M059J (cell line): ENCODE measurements at places on chromosomes 13 and 19. TPM values are rescaled to one million over a fixed set of nuclear protein-coding genes. Genes with fewer than 3 reads are reported as not detected.

DNA sequence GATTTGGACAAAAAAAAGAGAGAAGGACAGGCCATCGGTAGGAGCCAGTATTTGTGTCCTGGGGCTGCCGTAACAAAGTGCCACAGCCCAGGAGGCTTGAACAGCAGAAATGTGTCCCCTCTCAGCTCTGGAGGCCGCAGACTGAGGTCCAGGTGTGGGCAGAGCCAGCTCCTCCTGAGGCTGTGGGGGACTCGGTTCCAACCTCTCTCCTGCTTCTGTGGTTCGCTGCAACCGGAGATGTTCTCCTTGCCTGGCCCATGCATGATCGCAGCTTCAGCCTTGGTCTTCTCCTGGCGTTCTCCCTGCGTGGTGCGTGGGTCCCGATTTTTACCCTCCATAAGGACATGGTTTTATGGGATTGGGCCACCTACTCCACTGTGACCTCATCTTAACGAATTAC lies 85.9 kb upstream of the SOX1 start:
- no peak for DNase-seq

ACP5 gene
- total RNA-seq, result 0.39 and 0.76 TPM in 2 replicates

KCTD12 gene
- 2.9 and 3.9 TPM in 2 replicates for total RNA-seq

DNA sequence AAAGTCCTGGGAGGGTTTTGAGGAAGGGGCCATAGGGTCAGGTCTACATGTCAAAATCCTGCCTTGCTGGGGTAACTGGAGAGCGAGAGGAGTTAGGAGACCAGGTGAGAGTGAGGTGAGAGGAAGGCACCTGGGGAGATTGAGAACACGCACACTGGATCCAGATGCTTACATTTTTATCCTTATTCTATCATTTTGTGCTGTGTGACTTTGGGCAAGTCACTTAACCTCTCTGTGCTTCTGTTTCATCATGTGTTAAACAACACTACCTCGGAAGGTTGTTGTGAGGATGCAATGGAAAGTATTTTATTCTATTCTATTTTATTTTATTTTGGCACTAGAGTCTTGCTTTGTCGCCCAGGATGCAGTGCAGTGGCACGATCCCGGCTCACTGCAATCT lies 3.5 kb downstream of the C19orf81 start:
- DNase-seq, result no peak

- DNase-seq, result peak; percentile 74
Measured at GRCh38 chr19:44722131-44723121, 23.5 kb downstream of the CEACAM16 start.

ZNF563 gene
- 0.42 and 5.0 TPM in 2 replicates for total RNA-seq

DNA sequence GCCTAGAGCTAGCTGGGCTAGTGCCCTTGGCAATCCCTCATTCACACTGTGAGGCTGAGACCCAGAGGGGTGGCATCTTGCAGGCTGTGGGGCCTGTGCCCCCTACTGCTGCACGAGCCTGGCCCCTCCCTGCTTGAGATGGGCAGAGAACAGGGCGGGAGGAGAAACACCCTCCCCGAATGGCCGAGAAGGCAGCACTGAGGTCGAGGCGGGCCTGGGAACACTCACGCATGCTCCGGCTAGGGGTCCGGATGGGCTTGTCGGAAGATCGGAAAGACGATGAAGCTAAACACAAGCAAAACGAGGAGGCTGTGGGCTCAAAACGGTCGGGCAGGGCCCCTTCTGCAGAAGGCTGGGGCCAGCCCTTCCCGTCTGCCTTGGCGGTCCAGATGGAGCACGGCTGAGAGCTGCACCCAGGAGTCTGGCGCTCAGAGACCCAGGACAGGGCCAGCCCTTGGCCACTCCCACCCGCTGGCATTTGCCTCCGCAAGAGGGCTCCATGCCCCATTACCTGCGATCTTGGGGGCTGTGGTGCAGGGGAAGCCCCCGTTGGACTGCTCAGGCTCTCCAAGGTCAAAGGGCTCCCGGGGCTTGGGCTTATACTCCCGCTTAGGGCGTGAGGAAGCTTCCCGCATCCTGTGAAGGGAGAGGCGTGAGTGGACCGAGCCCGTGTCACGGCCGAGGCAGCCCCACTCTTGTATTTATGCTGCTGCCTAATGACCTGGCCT lies 18.9 kb downstream of the MPND start:
- DNase-seq, result no peak

GPALPP1 gene
- 13.4 and 25.8 TPM in 2 replicates for total RNA-seq

DOCK9 gene
- 10.0 and 25.0 TPM in 2 replicates for total RNA-seq

ZNF302 gene
- 10.7 and 14.8 TPM in 2 replicates for total RNA-seq

DNA sequence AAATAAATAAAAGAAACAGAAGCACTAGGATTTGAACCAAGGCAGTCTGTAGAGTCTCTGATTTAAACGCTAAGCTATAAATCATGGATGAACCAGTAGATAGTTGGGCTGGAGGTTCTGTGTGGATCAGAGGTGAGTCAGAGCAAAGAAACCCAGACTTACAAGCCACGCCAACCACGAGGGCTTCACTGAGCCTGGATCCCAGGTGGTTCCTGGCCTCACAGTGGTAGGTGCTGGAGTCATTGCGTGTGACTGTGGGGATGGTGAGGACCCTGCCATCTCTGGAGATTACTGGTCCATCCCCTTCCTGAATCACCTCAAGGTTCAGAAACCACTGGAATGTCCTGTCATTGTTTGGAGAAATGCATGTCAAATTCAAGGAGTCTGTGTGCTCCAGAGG lies 19.3 kb upstream of the CEACAM20 start:
- DNase-seq, result peak; percentile 98

POLR2I gene
- 90.4 and 115 TPM in 2 replicates for total RNA-seq

DNA sequence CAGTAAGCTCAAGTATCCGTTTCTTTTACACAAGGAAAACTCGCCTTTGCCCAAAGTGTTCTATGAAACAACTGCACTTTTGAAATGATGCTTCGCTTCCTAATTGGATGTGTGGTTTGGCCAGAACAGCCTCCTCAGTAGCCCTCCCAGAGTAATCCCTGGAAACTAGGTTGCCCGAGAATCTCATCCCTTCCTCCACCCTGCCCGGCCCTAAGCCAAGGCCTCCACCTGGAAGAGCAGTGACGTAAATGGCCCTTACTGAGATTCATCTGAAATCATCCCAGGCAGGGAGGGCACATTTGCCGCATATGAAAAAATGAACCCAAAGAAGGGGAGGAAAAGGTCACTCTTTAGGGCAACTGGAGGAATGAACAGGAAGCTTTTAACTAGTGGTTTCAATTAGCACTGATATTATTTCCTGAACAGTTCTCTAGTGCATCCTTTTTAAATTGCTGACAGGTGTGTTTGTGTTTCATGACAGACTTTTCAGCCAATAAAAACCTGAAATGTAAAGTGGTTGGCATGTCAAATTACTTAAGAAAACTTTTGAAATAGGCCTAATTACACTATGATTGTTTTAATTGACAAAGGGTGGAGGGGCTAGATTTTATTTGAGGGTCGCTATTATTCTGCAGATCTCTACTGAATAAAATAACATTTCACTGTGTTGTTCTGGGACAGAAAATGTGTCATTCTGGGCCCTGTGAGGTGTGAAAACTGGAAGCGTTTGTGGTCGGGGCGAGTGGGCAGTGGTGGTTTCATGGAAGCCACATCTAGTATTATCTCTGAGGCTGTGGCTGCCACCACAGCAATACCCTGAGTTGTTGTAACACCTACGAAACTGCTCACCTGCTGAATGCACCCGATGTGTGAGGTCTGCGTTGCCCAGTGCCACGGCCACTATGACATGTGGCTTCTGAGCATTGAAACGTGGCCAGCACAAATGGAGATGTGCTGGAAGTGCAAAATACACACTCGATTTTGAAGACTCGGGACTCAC lies 112.1 kb downstream of the ZIC5 start:
- DNase-seq, result no peak

GRCh38 chr13:35292329-35292728 lies 184.2 kb downstream of the MAB21L1 start:
- DNase-seq, result no peak

GRCh38 chr13:29323954-29324353 lies 271.5 kb downstream of the SLC7A1 start:
- no peak for DNase-seq

GRCh38 chr13:96680898-96681297 lies 313.4 kb downstream of the OXGR1 start:
- no peak for DNase-seq

DNA sequence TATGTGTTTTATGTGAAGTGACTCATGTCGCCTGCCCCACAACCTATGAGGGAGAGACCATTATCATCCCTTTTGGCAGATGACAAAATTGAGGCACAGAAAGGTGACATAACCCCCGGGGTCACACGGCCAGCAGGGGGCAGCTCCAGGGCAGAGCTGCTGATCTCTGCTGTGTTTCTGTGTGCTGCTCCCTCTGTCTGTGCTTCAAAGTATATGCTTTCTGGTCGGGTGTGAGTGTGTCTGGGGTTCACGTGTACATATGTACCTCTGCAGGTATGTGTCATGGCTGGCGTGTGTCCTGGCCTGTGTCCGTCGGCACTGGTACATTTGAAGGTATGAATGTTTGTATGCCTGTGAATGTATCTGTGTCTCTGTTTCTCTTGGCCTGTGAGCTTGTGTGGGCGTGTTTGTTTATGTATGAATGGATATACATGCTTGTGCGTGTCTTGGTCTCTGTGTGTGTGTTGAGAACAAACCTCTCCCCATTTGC lies 7.1 kb downstream of the LIPE start:
- DNase-seq, result peak; percentile 43

- DNase-seq, result no peak
Measured at GRCh38 chr19:2479556-2480194, 3.7 kb downstream of the GADD45B start.

CLEC4G gene
- total RNA-seq, result not detected in 2 replicates

DNA sequence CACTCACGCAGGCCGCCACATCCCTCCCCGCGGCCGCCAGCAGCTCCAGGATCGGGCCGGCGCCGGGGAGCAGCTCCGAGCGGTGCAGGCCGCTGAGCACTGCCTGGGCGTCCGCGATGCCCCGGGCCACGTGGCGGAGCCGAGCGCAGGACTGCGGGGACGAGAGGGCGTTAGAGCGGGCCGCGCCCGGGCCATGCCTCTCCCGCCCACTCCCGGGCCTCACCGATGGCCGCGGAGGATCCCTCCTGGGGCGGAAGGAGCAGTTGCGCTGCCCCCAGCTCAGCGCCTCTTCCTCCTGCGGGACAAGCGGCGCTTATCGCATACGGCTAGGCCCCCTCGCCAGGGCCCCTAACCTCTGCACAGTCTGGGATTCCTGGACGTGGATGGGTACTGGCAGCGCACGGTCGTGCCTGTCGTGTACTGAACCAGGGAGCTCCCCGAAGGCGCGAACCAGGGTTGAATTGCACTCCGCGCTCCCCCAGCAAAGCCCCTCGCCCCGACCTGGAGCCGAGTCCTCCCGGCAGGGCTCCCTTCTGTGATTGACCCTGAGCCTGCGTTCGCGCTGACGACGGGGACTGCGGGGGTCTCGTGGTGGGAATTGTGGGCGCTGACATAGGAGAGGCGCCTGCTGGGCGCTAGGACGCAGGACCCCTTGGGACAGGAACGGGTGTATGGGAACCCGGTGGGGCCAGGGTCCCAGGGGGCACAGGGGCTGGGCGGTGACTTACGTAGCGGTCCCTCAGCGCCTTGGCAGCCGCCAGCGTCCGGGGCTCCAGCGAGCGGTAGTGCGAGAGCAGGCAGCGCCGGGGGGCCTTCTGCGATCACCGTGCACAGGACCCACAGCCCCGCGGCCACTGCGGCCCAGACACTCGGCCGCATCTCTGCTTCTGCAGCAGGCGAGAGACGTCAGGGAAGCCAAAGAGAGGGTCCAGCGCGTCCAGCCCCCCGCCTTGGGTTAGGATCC lies 673 bp downstream of the IFNL4 start:
- DNase-seq, result no peak

CDC34 gene
- total RNA-seq, result 50.6 and 57.4 TPM in 2 replicates

SIGLEC8 gene
- total RNA-seq, result not detected in 2 replicates

CELF5 gene
- total RNA-seq, result not detected in 2 replicates

- no peak for DNase-seq
Measured at GRCh38 chr19:35458731-35459391, 10.8 kb downstream of the FFAR2 start.

- DNase-seq, result no peak
Measured at GRCh38 chr13:102147353-102147752, 254.5 kb downstream of the FGF14 start.

DBP gene
- 18.5 and 20.1 TPM in 2 replicates for total RNA-seq

COX7A1 gene
- total RNA-seq, result not detected in 2 replicates

SIGLEC5 gene
- not detected in 2 replicates for total RNA-seq

- DNase-seq, result no peak
Measured at GRCh38 chr13:24652359-24652758, 27.8 kb upstream of the ATP12A start.

KDM4B gene
- 9.8 and 24.9 TPM in 2 replicates for total RNA-seq

TLE5 gene
- 186 and 200 TPM in 2 replicates for total RNA-seq

RASL11A gene
- total RNA-seq, result 138 and 150 TPM in 2 replicates

DNA sequence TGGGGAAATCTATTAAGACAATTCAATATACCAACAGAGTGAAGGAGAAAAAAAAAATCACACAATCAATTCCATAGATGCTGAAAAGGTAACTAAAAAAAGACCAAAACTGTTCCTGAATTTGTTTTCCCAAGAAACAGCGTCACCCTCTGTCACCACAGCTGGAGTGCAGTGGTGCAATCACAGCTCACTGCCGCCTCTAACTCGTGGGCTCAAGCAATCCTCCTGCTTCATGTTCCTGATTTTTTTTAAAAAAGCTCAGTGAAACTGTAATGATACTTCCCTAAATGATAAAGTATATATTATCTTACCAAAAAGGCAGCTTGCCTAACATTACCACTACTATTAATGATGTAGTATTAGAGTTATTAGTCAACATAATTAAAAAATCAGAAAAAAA lies 19.6 kb upstream of the ZFP14 start:
- no peak for DNase-seq

DNA sequence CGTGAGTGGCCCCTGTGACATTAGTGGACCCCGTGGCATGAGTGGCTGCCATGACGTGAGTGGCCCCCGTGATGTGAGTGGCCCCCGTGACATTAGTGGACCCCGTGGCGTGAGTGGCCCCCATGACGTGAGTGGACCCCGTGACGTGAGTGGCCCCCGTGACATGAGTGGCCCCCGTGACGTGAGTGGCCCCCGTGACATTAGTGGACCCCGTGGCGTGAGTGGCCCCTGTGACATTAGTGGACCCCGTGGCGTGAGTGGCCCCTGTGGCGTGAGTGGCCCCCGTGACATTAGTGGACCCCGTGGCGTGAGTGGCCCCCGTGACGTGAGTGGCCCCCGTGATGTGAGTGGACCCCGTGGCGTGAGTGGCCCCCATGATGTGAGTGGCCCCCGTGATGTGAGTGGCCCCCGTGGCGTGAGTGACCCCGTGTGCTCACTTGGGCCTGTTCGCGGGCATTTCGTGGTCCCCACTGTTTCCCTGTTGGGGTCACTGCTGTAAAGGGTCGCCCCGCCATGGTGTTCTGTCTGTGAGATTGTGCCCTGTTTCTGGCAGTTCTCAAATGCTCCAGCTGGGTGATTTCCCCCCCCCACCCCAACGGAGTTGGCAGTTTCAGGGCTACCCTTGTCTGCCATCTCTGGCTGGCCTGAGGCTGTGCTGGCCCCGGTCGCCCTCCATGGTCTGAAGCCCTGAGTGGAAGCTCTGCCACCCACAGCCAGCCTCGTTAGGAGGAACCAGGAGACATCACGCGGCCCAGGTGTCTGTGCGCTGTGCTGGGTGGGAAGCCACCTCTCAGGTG lies 64.2 kb downstream of the MCF2L start:
- no peak for DNase-seq

- DNase-seq, result no peak
Measured at GRCh38 chr13:114004420-114005205, 30.7 kb upstream of the C13orf46 start.

- no peak for DNase-seq
Measured at GRCh38 chr19:28612275-28612769, 600.6 kb downstream of the UQCRFS1 start.

TMEM190 gene
- total RNA-seq, result 0.22 TPM in 1 of 2 replicates, not detected in the other

SLITRK5 gene
- under 0.01 and 0.02 TPM in 2 replicates for total RNA-seq

ZNF98 gene
- total RNA-seq, result not detected in 2 replicates

- DNase-seq, result no peak
Measured at GRCh38 chr19:47187335-47187655, 43.7 kb downstream of the BBC3 start.

- peak; percentile 52 for DNase-seq
Measured at GRCh38 chr19:19259741-19260140, 13.4 kb downstream of the TM6SF2 start.
